ENCODE measurements at places on chromosomes 7 and 10. TPM values are rescaled to one million over a fixed set of nuclear protein-coding genes. Genes with fewer than 3 reads are reported as not detected.
A peak's percentile ranks its signal among the peaks of the same experiment; 100 is the strongest.

DNA sequence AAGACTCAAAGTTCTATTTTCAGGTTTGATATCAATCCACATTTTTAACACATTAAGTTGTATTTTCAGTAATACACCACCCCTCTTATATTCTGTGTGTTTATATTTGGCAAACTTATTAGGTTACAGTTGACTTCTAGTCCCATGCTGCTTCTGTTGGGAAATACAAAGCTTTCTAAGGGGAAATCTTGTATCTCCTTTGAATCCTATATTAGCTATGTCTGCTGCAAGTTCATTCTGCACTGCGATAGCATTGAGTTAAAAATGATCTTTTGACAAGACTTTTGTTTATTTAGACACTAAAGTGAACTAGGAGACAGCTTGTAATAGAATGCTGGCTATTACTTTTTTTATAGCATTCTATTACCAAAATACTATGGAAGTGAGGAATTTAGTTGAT lies 625.1 kb upstream of the ANKRD30A start:
- H3K36me3 ChIP-seq = no peaks in the 10 kb centered on the region
- no peak overlapping the region for H3K4me3 ChIP-seq
- H3K27me3 ChIP-seq = no peaks in the 10 kb centered on the region

DNA sequence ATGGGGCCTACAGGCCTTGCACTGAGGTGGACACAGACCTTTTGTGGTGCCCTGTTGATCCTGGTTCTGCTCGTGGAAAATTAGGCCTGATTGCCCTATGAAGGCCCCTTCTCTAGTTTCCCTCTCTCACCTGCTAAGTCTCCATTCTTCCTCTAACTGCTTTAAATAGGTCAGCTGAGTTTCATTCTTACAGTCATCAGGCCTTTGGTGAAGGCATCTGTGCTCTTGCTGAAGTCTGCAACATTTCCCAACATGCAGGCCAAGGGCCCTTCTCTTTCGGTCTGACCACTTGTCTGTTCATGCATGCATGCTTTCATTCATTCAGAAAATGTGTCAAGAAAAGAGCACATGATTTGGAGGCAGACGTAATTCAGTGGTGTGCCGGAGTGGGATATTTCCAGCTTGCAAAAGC lies 244.0 kb downstream of the BUB3 start:
- peaks cover 2% of the 10 kb centered on the region for H3K36me3 ChIP-seq
- DNase-seq = no peak
- no peaks in the 10 kb centered on the region for H3K27me3 ChIP-seq
- H3K4me1 ChIP-seq = peaks cover 2% of the 10 kb centered on the region

DNA sequence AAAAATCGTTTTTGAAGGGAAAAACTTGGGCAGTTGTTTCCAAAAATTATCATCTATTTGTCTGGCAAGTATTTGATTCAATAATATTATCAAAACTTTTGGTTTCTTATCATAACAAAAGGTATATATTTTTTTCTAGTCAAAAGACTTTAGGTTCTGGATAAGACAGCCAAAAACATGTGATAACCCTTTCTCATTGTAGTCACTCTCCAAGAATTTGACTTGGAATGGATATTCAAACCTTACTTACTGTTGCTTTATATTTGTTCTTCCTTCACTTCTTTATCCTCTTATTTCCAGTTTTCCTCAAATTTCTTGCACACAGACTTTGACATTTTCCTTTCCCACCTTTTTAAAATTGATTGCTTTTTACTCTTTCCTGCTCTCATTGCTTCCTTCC lies 140.9 kb upstream of the FAM3C start:
- peaks cover 13% of the 10 kb centered on the region for H3K27me3 ChIP-seq
- no peak overlapping the region for H3K27ac ChIP-seq
- H3K36me3 ChIP-seq = peaks cover 3% of the 10 kb centered on the region
- DNase-seq = no peak
- H3K4me3 ChIP-seq = no peak overlapping the region

- no peak overlapping the region for H3K27ac ChIP-seq
- DNase-seq = no peak
- no peaks in the 10 kb centered on the region for H3K36me3 ChIP-seq
- no peak overlapping the region for H3K4me3 ChIP-seq
- H3K4me1 ChIP-seq = no peaks in the 10 kb centered on the region
- H3K27me3 ChIP-seq = no peaks in the 10 kb centered on the region
These were observed 517.5 kb downstream of the NRG3 start for GRCh38 chr10:82392533-82392932.

DNA sequence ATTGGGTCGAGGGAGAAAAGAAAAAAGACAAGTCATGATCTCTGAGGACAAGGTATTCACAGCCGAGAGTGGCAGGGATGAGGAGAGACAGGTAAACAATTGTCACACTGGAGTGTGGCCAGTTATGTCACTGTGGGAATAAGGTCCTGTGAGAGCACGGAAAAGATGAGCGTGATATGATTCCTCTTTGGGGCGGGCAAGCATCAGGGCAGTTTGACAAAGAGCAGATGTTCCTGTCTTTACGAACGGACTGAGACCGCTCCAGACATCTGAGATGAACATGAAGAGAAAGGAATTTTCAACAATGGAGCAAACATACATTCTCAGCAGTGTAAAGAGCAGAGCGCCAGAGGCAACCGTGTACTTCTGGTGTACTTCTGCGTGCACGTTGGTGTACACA lies 278.1 kb downstream of the DPP6 start:
- H3K27ac ChIP-seq = no peak overlapping the region
- H3K36me3 ChIP-seq = no peaks in the 10 kb centered on the region
- no peaks in the 10 kb centered on the region for H3K4me1 ChIP-seq

- H3K36me3 ChIP-seq = peaks cover 2% of the 10 kb centered on the region
- H3K27ac ChIP-seq = no peak overlapping the region
- peaks cover 9% of the 10 kb centered on the region for H3K27me3 ChIP-seq
- no peak for DNase-seq
- H3K4me3 ChIP-seq = no peak overlapping the region
These were observed 167.6 kb downstream of the ZNF365 start for GRCh38 chr10:62541811-62542210.

- no peaks in the 10 kb centered on the region for H3K4me1 ChIP-seq
- DNase-seq = no peak
- H3K27me3 ChIP-seq = no peaks in the 10 kb centered on the region
- no peak overlapping the region for H3K4me3 ChIP-seq
- H3K36me3 ChIP-seq = no peaks in the 10 kb centered on the region
These were observed 278.8 kb downstream of the CACNA2D1 start for GRCh38 chr7:82164813-82165212.

DNA sequence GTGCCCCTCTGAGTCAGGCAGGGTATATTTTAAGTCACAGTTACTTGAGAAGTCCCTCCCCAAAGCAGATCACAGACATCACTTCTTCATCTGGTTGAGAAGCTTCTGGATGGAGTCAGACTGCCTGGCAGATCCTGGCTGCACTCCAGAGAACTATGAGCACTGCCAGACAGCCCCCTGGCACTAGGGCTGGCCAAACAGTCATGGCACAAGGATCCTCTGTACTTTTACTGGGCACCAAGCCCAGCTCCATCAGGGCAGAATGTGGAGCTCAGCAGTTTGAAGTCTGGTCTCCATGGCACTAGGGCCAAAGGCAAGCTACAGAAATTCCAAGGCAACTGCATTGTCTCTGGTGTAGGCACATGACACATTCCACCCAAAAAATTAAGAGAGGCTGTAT lies 162.1 kb downstream of the NRG3 start:
- no peak overlapping the region for H3K4me3 ChIP-seq
- H3K4me1 ChIP-seq = no peaks in the 10 kb centered on the region
- DNase-seq = no peak
- H3K36me3 ChIP-seq = no peaks in the 10 kb centered on the region
- no peaks in the 10 kb centered on the region for H3K27me3 ChIP-seq
- H3K27ac ChIP-seq = no peak overlapping the region

DNA sequence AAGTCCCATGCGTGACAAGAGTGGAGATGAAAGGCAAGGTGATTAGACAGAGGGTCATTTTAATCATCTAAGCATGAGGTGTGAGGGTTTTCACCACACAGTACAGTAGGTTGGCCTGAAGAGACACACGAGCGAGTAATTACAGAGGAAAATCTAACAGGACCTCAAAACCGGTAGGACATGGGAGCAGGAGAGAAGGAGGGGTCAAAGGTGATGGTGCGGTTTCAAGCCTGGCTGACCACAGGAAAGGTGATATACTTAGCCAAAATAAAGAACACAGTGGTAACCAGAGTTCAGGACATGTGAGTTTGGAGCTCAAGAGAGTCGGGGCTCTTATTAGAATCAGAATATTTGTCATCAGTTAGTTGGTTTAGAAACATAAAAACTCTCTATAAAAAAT lies 20.0 kb downstream of the GLI3 start:
- no peak overlapping the region for H3K4me3 ChIP-seq
- H3K27ac ChIP-seq = no peak overlapping the region
- H3K4me1 ChIP-seq = no peaks in the 10 kb centered on the region
- H3K36me3 ChIP-seq = no peaks in the 10 kb centered on the region
- H3K27me3 ChIP-seq = peaks cover 10% of the 10 kb centered on the region

DNA sequence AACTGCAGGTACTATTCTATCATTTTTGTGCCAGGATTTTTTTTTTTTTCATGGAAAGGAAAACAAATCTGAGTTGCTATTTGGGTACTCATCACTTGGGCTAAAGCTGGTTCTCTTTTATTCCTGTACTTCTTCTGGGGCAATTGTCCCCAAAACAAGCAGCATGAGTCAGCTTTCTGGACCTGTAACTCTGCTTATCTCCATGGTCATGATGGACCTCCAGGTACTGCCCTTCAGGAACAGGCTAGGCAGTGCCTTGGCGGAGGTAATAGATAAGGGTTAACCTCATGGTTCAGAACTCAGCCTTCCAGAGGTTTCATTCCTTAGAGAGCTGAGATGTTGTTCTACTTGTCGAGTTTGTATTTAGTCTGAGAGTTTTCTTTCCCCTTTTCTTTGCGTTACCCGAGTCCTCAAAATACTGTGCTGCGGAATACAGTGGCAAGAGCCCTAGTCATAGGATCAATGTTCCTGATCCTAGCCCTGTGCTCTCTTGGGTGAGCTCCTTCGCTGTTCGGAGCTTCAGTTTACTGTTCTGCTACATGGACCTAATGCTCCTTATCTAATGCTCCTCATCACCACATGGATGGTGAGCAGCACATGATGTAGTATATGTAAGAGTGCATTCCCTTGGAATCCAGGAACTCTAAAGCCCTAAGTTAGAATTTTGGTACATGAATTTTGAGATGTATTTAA lies 74.6 kb downstream of the LRGUK start:
- no peak overlapping the region for H3K4me3 ChIP-seq
- H3K27me3 ChIP-seq = peaks cover 11% of the 10 kb centered on the region
- DNase-seq = no peak
- H3K4me1 ChIP-seq = no peaks in the 10 kb centered on the region
- no peak overlapping the region for H3K27ac ChIP-seq

- no peak overlapping the region for H3K4me3 ChIP-seq
- no peaks in the 10 kb centered on the region for H3K36me3 ChIP-seq
- no peaks in the 10 kb centered on the region for H3K27me3 ChIP-seq
- no peak for DNase-seq
These were observed 293.5 kb upstream of the GALNT17 start for GRCh38 chr7:70838292-70838907.

- H3K36me3 ChIP-seq = no peaks in the 10 kb centered on the region
- H3K27me3 ChIP-seq = no peaks in the 10 kb centered on the region
- no peak overlapping the region for H3K4me3 ChIP-seq
- no peak for DNase-seq
- H3K27ac ChIP-seq = no peak overlapping the region
These were observed 28.0 kb downstream of the TTYH3 start for GRCh38 chr7:2659556-2660358.

GRCh38 chr7:12303495-12303894 lies 92.4 kb downstream of the TMEM106B start:
- no peaks in the 10 kb centered on the region for H3K27me3 ChIP-seq
- peaks cover 10% of the 10 kb centered on the region for H3K4me1 ChIP-seq
- H3K4me3 ChIP-seq = no peak overlapping the region
- DNase-seq = no peak
- no peaks in the 10 kb centered on the region for H3K36me3 ChIP-seq
- no peak overlapping the region for H3K27ac ChIP-seq

DNA sequence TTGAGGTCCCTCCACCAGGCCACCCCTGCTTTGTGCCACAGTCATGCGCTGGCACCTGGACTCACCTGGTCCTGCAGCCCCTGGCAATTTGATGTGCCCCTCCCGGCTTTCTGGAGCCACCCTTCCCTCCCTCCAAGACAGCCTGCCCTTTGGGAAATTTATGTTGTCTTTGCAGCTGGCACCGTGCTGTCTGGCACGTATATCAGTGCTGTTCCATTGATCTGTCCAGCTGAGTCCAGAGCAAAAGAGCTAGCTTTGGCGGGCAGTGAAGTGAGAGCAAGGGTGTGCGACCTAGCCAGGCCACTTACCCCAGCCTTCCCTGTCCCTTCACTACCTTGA lies 5.7 kb downstream of the RARRES2 start:
- H3K27me3 ChIP-seq = peaks cover 14% of the 10 kb centered on the region
- H3K36me3 ChIP-seq = peaks cover 3% of the 10 kb centered on the region
- H3K27ac ChIP-seq = no peak overlapping the region
- no peak overlapping the region for H3K4me3 ChIP-seq

GRCh38 chr10:96625173-96625572 lies 38.4 kb upstream of the TM9SF3 start:
- H3K36me3 ChIP-seq = no peaks in the 10 kb centered on the region
- no peak overlapping the region for H3K27ac ChIP-seq
- H3K27me3 ChIP-seq = no peaks in the 10 kb centered on the region
- DNase-seq = no peak
- H3K4me1 ChIP-seq = no peaks in the 10 kb centered on the region
- no peak overlapping the region for H3K4me3 ChIP-seq

- no peaks in the 10 kb centered on the region for H3K27me3 ChIP-seq
- H3K4me1 ChIP-seq = peaks cover 21% of the 10 kb centered on the region
- peak overlapping the region; percentile 21 for H3K4me3 ChIP-seq
- no peak for DNase-seq
- peaks cover 4% of the 10 kb centered on the region for H3K36me3 ChIP-seq
These were observed 19.2 kb upstream of the GPR146 start for GRCh38 chr7:1024876-1025742.

DNA sequence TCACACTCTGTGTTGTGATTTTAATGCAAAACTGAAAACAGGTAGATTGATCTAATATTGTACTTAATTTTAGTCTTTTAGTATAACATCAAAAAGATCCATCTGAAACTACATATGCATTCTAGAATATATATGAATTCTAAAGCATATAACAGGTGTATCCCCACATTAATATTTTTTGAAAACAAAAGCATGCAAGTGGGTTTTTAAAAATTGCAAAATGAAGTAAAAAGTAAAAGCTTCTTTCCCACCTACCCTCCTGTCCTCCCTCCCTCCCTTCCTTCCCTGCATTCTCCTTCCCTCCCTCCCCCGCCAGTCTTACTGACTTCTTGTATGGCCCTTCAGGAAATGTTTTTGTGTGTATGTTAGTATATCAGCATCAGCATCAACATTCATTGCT lies 14.6 kb upstream of the STMP1 start:
- H3K36me3 ChIP-seq = no peaks in the 10 kb centered on the region
- H3K27ac ChIP-seq = no peak overlapping the region
- DNase-seq = no peak

Gene MET
- 0.18 TPM for total RNA-seq

Gene CALML3
- total RNA-seq = not detected

Gene SLC13A4
- total RNA-seq = not detected

Gene GRID2IP
- total RNA-seq = 0.18 TPM

Gene CD36
- 8.7 TPM for total RNA-seq

Gene SPDYE8
- total RNA-seq = not detected

Gene EEPD1
- total RNA-seq = 15.7 TPM

Gene ZNF467
- total RNA-seq = 8.4 TPM

Gene ZNF33A
- 37.3 TPM for total RNA-seq

Gene MXI1
- 43.2 TPM for total RNA-seq

Gene PNLIPRP3
- not detected for total RNA-seq

Gene LBX1
- not detected for total RNA-seq

Gene CPA4
- not detected for total RNA-seq

Gene INA
- total RNA-seq = not detected

Gene PPP1R17
- total RNA-seq = not detected

Gene MMD2
- not detected for total RNA-seq

Gene ZP3
- 9.9 TPM for total RNA-seq

Gene PRKG1
- total RNA-seq = 4.1 TPM
